D341Med (cell line): ENCODE measurements at places on chromosomes 3 and 15.
A peak's percentile ranks its signal among the peaks of the same experiment; 100 is the strongest.

GRCh38 chr3:161409069-161409468 is 37.8 kb upstream of the SPTSSB start:
- DNase-seq = peak; percentile 50

- no peak for DNase-seq
Measured at GRCh38 chr3:114899186-114899931, 247.7 kb downstream of the ZBTB20 start.

DNA sequence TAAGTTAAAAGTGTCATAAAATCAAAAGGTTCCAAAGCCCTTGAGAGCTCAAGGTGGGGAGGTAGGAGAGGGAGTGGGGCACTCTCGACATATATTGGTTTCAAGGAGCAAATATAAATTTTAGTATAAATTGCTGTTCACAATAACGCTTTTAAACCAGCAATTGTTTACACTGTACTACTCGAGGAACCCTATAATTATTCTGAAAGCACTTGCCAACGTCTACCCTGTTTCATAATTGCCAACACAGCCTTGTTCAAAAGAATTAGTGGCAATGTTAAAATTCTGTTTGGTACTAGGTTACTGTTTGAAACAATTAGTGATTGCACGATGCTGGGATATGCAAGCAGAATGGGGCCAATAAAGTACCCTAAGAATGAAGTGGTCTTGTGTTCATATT is 76.3 kb upstream of the ICE2 start:
- no peak for DNase-seq

GRCh38 chr3:146390957-146391356 is 78.4 kb downstream of the PLSCR2 start:
- DNase-seq = no peak

- DNase-seq = no peak
Measured at GRCh38 chr15:73596174-73596573, 37.0 kb downstream of the NPTN start.
